LHCN-M2 (cell line): ENCODE measurements at places on chromosomes 4 and X. TPM values are rescaled to one million over a fixed set of nuclear protein-coding genes. Genes with fewer than 3 reads are reported as not detected.

DNA sequence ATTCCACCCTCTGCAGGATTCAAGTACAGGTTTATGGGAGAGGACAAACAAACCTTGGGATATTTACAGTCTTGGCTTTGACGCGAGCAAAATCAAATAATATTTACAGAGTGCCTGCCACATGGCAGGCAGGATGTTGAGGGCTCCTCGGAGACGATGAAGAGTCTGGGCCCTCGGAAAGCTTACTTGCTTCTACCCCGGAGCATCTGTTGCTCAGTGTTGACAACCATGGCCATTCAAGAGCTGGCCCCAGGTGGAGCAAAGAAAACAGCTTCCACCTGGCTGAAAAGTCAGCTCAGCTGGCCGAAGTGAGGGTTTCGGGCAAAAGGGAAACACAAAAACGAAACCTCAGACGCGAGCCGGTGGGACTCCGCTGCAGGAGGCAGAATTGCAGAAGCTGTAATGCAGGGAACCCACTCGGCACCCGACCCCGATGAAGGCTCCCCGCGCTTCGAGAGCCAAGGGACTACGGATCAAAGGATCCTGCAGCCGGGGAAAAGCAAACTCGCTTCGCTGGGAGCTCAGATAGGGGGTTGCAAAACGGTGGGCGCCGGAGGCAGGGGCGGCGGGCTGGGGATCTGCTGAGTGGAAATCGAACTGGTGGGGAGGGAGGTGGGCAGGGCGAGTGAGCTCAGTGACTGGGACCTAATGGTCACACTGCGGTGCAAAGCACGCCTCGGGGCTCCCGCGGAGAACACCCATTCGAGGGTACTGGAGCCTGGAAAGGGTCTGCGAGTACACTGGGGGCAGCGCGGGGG is 805 bp downstream of the ATP8A1 start:
- no peak for DNase-seq

DNA sequence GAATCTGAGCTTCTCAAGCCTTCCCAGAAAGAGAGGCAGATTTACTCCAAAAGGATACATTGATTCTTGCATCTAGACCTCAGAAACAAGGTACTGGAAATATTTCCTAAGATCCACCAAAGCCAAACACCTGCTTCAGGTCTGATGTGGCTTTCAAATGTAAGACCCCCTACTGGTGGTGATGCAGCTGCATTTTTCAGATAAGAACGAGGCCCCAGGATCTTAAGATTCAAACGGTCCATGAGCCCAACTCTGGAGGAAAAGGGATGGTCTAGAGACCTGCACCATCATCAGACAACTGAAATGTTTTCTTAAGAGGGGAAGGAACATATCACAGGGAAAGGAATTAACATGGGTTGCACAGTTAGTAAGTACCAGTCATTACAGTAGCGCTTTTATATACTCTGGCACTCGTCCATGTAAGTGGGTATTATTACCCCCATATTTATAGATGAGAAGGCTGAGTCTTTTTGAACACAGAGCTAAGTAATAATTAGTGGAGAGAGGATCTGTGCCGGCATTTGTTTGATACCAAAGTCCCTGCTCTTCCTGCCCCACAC is 73.7 kb downstream of the LEF1 start:
- no peak for DNase-seq

GRCh38 chr4:1225272-1226143 is 23.4 kb downstream of the CTBP1 start:
- no peak for DNase-seq

DNA sequence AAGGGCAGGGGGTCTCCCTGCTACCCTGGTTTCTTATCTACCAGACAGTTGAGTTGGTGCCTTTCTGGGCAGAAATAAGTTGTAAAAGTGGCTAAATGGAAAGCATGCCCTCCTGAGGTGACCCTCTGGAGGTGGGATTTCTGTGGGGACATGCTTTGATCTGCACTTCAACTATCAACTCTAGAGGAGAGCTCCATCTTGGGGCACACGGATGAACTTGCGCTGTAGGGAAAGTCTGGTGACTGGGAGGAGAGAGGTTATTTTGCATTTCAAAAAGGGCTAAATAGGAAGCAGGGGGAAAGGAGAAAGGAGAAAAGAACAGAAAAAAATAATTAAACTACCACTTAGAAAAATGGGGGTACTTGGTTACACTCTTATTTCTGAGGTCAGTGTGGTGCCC is 12.7 kb upstream of the RHOXF2B start:
- no peak for DNase-seq

DNA sequence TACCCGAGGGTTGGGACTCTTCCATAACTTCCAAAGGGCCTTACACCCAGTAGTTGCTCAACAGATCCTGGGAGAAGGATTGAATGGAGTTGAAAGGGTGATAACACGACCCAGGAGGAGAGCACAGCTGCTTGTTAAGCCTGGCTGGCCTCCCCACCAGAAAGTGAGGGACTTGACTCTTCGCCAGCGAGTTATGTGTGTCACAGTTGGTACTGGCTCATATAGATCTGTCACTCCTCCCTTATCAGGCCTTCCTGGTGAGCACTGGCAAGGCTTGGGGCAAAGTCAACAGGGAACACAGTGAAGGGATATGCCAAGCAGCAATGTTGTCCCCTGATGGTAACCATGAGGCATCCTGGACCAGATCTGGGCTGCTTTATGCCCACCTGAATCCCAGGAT is 35.8 kb downstream of the APLN start:
- no peak for DNase-seq

DNA sequence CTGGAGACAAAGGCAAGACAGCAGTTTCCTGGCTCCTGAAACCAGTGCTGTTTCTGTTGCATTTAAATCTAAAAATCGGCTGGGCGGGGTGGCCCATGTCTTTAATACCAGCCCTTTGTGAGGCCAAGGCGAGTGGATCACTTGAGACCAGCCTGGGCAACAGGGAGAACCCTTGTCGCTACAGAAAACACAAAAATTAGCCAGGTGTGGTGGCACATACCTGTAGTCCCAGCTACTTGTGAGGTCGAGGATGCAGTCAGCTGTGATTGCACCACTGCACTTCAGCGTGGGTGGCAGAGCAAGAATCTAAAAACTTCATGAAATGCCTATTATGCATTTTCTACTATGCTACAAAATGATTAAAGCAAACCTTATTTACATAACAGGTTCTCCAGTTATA is 205.4 kb upstream of the ITM2A start:
- DNase-seq = no peak

DNA sequence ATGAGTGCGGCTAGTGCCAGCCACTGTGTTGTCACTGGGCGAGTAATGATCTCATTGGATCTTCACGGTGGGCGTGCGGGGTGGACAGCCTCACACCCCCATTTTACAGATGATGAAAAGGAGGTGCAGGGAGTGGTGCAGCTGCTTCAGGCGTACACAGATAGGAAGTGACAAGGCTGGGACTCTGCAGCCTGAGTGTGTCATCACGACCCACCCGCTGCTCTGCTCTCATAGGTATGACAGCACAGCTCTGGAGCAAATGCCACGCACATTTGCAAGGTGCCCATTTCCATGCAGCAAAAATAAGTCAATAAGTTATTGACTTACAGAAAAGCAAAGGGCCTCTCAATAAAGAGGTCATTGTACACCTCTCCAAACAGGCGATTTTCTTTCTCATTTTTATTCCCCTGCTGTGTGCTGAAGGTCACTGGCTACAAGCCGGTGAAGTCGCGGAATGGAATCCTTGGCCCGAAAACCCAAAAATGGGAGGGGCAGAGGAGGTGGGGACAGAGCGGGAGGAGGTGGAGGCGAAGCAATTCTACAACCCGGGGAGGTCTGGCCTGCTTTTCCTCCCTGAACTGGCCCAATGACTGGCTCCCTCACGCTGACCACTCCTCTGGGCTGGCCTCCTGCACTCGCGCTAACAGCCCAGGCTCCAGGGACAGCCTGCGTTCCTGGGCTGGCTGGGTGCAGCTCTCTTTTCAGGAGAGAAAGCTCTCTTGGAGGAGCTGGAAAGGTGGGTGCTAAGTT is at the start of gene SOD3:
Gene SOD3, plus strand, starts transcription at position 658 of the 750 bp plus-strand sequence. CDS start 3,949 bp downstream, outside the sequence.
- DNase-seq = peak; percentile 22

DNA sequence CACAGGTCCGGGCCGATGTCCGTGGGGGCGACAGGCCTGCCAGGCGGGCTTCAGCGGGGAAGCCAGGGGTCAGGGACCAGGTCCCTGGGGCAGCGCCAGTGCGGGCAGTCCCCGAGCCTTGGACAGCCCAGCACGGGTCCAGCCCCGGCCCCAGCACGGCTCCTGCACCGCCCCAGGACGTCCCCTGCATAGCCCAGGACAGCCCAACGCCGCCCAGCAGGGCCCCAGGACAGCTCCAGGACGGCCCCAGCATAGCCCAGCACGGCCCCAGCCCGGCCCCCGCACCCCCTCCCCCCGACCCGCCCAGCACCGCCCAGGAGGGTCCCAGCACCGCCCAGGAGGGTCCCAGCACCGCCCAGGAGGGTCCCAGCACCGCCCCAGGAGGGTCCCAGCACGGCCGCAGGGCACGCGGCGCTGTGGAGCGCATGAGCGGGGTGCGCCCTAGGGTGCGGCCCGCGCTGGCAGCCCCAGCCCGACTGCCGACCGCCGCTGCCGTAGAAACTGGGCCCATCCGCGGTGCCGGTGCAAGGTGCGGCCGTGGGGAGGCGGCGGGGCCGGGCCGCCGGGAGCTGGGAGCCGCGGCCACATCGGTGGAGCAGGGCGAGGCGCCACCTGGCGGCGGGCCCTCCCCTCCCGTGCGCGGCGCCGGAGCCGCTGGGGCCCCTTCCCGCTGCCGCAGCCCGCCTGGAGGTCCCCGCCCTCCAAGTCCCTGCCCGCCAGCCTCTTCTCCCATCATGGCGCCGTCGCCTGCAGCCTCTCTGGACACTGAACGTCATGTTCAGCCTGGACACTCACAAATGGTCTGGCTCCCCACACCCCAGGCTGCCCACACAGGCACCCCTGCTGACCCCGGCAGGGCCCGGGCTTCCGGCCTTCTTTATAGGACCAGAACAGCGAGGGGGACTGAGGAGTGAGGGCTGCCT is 106.8 kb upstream of the NKX1-1 start:
- no peak for DNase-seq

DNA sequence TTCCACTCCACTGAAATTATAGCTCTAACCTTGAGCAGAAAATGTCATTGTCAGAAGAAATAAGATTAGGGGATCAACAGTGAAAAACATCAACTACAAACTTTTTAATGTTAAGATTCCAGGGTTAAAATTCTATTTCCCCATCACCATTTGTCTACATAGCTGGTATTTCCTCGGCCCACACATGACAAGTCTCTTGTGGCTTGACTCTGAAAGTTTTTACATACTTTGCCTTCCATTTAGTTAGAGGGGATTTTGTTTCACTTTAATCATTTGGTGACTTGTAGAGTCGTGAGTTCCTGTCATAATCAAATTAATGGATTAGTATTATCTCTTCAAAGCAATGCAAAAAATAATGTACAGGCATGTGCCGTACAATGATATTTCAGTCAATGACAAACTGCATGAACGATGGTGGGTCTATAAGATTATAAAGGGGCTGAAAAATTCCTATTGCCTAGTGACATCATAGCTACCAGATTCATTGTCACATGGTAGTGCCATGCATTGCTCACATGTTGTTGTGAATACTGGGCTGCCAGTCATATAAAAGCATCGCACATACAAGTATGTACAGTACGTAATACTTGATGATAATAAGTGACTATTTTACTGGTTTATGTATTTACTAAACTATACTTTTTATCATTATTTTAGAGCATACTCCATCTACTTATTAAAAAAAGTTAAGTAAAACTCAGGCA is 72.0 kb downstream of the ING2 start:
- DNase-seq = no peak

DNA sequence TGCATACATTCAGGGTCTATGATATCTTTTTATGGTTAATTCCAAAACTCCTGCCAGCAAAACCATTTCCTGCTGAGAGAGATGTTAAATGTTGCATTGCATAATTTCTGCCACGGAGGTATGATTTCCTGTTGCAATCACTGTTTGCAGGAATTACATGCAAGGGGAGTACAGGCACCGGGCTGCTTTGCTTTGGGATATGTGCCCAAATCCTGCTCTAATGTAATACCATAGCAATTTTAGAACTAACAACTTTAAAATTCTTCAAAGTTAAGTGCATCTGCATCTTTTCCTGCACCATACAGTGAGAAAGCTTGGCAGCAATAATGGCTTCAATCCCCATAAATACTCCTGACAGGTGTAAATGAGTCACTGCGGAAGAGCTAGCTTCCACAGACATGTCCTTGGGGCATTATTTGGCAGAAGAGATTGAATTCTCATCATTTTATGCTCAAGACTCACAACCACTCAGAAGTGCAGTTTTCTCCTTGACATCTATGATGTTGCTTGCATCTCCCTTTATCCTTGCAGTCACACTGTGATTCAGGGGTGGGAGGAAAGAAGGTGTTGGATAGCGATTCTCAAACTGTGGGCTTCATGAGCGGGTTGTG is 29.6 kb downstream of the TRIM2 start:
- peak; percentile 92 for DNase-seq

- DNase-seq = peak; percentile 78
Measured at GRCh38 chr4:169337510-169337909, 66.8 kb upstream of the SH3RF1 start.

- no peak for DNase-seq
Measured at GRCh38 chr4:179291657-179292056, 1849.4 kb upstream of the AGA start.

- DNase-seq = no peak
Measured at GRCh38 chrX:20159797-20160385, 18.3 kb upstream of the EIF1AX start.

GRCh38 chr4:47654972-47655693 is 170.1 kb downstream of the ATP10D start:
- DNase-seq = no peak

- DNase-seq = no peak
Measured at GRCh38 chrX:24728530-24728929, 34.8 kb downstream of the POLA1 start.

- no peak for DNase-seq
Measured at GRCh38 chr4:165678236-165678935, 194.7 kb upstream of the TLL1 start.

DNA sequence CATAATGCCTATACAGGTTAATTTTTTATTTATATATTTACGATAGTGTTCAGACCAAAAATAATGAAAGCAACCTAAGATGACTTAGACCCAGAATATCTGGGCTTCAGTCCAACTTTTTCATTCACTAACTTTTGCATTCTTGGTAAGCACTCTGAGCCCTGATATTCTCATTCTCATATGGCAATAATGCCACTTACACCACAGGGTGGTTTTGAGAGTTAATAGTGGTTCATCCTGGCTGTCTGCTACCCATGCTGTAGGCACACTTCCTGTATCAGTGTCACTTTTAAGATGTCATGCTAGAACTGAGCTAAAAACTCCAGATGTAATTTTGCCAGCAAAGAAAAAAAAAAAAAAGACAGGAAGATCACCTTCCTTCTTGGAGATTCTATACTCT is 508.7 kb upstream of the FMR1 start:
- no peak for DNase-seq

Gene NSG1
- 0.38 and 0.57 TPM in 2 replicates for total RNA-seq

Gene SPIN4
- total RNA-seq = 10.7 and 15.0 TPM in 2 replicates

Gene NLGN4X
- total RNA-seq = not detected in 2 replicates

Gene SORBS2
- total RNA-seq = 1.5 and 4.2 TPM in 2 replicates

Gene ADH7
- total RNA-seq = not detected in 2 replicates

Gene AFP
- total RNA-seq = 0.58 TPM in 1 of 2 replicates, not detected in the other

Gene RAB40A
- total RNA-seq = 0.11 and 0.38 TPM in 2 replicates
